ENCODE measurements at places on chromosomes 5 and 9.

DNA sequence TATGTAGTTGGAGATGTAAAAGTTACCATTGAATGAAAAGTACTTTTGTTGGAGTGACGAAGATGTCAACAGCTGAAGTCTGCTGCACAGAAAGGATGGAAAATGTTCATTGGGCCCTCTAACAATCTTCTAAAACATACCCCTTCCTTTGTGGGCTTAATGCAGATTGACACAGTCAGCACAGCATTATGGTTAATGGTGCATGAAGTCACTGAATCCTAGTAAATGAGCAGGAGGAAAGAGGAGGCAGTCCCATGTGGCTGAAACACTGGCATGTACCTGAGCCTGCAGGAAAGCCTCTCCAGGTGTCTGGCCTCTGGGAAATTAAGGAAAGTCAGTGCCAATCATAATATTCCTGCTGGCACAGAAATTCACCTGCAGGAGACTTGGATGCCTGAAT, 153.8 kb downstream of the ARL15 start:
- no peak for DNase-seq

DNA sequence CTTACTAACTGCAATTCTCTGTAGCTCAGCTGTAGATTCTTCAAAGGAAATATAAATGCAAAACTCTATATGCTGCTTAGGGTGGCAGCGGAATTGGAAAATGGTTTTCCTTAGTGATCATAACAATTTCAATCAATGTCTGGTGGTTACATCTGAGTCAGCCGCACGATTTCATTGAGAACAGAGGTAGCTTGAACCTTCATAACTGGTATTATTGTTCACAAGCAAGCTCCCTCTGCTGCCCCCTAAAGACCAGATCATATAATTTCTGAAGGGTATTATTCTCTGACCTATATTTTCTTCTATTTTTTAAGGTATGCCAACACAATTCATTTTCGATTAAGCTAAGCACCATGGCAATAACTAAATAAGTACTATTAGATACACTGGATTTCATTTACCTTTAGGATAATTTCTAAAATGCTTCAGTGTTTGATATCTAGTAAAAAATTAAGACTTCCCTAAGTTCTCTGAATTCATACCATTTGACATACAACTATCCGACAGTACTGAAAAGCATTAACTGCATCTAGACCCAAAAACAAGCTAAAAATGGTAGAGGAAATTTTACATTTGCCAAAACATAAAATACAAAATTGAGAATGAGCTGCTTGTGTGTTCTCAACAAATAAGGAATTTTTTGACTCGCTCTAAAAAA, 181.1 kb upstream of the SPEF2 start:
- DNase-seq = no peak

- no peak for DNase-seq
Observed at GRCh38 chr5:94544031-94544650, 74.3 kb downstream of the KIAA0825 start.

DNA sequence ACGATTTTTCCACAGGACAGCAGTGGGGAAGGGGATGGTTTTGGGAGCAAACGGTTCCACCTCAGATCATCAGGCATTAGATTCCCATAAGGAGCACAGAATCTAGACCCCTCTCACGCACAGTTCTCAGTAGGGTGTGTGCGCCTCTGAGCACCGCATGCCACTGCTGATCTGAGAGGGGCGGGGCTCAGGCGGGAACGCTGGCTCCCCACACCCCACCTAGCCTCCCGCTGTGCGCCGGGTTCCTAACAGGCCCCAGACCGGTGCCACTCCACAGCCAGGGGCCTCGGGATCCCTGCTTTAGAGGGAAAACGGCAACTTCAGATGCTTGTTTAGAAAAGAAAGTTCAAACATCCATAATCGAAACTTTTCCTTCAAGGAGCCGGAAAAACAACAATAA, 20.4 kb downstream of the TERT start:
- no peak for DNase-seq

DNA sequence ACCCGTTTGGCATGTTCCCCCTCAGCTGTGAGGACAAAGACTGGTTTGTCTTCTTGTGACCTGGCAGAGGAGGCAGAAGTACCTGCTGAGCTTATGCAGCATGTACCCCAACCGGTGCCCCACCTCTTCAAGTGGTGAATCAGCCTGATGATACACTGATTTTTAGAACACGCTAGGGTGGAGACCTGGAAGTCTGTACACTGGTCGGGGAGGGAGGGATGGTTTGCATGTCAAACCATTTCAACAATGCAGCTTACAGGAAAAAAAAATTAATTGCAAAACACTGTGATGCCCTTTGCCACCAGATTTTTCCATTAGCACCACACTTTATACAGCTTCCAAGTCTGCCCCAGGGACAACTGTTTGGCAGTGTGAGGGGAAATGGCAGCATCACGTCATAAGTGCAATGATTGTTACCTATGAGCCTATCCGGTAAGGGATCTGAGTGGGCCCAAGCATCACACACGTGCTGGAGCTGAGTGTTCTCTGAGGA, 155.1 kb upstream of the DMRT1 start:
- DNase-seq = no peak

DNA sequence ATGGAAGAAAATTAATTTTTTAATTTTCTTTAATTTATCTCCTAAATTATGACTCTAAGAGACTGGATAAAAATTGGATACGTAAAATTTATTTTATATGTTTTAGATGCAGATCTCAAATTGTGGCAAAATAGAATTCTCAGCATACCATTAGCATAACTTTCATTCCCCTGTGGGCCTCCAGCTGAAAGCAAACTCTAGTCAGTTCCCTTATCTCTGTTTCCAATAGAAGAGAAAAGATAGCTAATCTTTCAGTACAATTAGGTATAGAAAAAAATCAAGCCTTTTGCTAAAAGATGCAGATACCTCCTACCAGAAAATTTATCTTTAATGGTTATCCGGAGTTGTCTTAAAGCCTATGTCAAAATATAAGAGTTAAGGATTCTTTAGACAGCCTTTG, 1530.6 kb downstream of the EFNA5 start:
- DNase-seq = no peak

- no peak for DNase-seq
Observed at GRCh38 chr5:50702615-50703366, 36.4 kb downstream of the PARP8 start.

All from stimulated activated CD8-positive, alpha-beta memory T cell treated with anti-CD3 and anti-CD28 coated beads, Interleukin-4, amount 100 ng/mL, for 4 hours (primary cell).